ENCODE measurements at places on chromosomes 2 and 18.
A peak's percentile ranks its signal among the peaks of the same experiment; 100 is the strongest.

GRCh38 chr2:107986278-107987217 is at the start of gene SLC5A7:
SLC5A7 (plus strand) TSS chr2:107986524; CDS start chr2:107988156, 1,632 bp downstream.
- DNase-seq: no peak

GRCh38 chr18:43526426-43527145 is 249.3 kb upstream of the SYT4 start:
- DNase-seq: no peak

DNA sequence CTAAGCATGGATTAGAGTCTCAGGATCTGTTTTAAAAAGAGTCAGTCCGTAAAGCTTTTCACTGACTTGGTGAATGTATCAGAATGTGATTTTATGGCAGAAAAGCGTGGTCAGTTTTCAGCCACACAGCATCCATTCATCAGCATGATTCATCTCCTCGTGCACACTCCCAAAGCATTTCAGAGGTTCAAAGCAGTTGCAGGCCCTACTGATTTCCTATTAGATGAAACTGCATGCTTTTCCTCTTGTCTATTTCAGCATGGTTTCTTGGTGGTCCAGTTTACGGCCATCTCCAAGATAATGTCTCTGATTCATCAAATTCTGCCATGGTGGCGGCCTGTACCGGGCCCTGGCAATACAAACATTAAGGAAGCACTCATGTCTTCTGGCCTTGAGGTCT is 4.8 kb upstream of the PARD6G start:
- no peak for DNase-seq

GRCh38 chr2:60297296-60298005 is 256.0 kb downstream of the BCL11A start:
- DNase-seq: no peak

GRCh38 chr2:80014637-80015036 is 289.9 kb downstream of the LRRTM1 start:
- no peak for DNase-seq

DNA sequence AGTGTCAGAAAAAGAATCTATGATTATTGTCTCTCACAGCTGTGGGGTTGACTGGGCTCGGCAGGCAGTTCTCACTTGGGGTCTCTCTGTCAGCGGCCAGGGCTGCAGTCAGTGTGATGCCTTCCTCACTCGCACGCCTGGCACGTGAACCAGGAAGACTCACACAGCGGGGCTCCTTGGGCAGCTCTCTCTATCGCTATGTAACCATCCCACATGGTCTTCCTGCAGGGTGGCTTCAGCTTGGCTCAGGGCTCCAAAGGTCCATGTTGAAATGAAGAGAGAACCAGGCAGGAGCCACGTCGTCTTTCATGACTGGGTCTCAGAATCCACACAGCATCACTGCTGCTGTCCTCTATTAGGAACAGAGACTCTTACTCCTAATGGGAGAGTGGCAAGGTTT is 30.6 kb upstream of the SLC1A4 start:
- no peak for DNase-seq

GRCh38 chr2:37472959-37473358 is 128.5 kb downstream of the QPCT start:
- DNase-seq: no peak

DNA sequence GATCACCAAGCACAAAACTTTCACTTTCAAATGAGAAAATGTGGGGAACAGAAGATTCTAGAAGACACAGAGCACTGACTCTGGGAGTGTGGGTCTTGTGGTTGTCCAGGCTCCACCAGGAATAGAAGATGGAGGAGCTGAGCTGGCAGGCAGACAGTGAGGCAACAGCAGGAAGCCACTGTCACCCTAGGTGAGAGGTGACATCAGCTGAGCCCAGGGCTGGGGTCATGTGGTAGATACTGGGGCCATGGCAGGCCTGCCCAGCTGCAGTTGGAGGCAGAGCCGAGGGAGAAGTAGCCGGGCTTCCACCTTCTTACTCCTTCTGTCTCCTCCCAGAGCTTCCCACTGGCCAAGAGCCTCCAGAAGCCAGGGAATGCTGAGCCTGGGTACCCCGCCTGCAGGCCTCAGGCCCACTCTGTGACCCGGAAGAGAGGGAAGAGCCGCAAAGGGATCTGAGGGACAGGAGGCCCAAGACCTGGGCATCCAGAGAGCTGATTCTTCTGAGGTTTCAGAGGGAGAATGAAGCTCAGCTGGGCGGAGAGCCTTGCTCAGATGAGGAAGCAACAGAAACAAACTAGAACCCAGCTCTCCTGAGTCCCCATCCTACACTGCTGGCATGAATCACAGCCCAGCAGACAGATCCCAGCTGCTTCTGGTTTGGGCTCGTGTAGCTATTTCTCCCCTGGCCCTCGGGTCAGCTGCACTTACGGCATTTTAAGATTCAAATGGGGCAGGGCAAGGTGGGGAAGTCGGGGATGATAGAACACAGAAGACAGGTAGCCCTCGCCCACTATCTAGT is 39.8 kb upstream of the ASAP2 start:
- no peak for DNase-seq

GRCh38 chr2:27496357-27497287 is at the start of gene GCKR:
GCKR (plus strand) TSS chr2:27496839; CDS start chr2:27496905, 66 bp downstream.
- DNase-seq: no peak

DNA sequence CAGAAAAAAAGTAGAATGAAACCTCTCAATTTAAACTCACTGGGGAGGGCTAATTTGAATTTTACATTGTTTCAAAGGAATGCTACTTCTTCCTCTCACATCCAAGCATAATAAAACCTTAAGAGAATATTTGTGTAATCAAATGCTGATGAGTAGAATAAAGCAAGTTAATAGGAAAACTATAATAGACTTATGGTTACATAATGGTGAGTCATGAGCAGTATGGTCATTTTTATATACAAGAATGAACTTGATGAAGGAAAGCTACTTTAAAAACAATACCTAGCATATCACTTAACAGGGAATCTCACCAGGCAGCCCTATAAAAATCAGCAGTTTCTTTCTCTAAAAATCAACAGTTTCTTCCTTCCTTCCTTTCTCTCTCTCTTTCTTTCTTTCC is 80.3 kb downstream of the VSNL1 start:
- DNase-seq: no peak

DNA sequence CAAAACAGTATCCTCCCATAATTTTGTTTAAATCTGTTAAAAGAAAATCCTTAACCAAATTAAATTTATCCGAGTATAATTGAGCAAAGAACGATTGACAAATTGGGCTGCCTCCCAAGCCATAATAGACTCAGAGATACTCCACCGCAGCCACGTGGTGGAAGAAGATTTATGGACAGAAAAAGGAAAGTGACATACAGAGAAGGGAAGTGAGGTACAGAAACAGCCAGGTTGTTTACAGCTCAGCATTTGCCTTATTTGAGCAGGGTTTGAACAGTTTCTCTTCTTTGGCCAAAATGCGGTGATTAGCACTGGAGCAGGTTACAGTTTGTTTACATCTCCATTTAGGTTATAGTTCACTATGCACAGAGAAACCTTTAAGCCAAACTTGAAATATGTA is 60.8 kb downstream of the KYNU start:
- DNase-seq: no peak

- no peak for DNase-seq
These were observed 432.0 kb upstream of the FAM98A start for GRCh38 chr2:34031097-34031496.

DNA sequence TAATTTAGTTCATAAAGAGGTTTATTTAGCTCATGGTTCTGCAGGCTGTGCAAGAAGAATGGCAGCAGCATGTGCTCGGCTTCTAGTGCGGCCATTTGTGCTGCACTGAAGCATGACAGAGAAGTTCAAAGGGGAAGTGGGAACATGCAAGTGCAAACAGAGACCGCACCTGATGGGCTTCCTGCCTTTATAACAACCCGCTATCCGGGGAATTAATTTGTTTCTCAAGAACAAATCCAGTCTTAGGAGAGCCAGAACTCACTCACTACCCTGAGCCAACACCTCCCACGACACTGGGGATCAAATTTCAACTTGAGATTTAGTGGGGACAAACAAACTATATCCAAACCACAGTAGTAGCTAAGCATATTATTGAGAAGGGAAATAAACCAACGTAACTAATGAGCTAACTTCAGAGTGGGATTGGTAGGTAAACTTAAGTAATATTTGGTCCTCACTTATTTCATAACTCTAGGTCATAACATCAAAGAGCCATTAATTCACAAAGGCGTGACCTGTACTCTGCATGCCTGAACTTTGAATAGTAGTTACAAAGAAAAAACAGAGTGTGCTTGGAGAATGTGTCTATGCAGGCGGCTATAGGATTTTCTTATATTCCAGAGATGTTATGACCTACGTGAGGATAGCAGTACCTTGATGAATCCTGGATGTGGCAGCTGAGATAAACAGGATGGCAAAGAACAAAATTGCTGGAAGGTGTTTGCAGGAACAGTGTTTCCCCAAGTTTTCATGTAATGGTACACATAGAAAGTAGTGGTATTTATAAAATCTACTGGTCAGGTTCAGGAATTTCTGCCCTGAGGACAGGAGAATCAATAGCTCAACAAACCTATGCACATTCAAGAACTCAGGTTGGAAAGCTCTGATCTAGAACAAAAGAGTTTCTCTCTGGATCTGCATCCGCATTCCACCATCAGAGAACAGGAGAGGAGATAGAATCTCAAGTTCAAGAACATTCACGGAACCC is 845.9 kb upstream of the ID2 start:
- DNase-seq: no peak

DNA sequence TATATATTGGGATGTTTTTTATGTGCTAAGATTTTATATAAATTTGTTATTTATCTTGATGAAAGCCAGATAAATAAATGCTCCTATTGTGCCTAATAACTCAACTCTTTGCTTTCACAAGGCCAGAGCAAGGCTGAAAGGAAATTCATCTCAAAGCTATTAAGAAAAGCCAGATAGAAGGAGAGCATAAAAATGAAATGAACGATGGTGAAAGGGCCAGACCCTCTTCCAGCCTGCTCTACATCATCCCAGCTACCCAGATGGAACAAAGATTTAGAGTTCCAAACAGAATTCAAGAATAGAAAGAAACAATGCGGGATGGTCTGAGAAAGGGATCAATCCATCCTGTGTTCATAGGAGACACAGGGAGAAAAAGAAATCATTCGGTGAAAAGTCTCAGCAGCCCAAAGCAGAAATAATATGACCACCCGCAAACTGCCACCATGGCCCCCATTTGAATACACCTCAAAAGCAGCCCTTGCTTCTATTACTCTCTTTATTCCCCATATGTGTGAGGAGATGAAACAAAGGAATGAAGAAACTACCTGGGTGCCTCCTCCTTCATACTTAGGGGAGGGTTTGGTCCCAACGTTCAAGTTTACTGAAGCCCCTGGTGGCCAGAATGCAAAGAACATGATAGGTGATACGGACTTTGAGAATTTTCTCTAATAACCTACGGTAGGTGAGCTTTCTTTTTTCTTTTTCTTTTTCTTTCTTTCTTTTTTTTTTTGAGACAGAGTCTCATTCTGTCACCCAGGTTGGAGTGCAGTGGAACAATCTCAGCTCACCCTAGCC is 110.1 kb upstream of the FBXO11 start:
- DNase-seq: no peak

DNA sequence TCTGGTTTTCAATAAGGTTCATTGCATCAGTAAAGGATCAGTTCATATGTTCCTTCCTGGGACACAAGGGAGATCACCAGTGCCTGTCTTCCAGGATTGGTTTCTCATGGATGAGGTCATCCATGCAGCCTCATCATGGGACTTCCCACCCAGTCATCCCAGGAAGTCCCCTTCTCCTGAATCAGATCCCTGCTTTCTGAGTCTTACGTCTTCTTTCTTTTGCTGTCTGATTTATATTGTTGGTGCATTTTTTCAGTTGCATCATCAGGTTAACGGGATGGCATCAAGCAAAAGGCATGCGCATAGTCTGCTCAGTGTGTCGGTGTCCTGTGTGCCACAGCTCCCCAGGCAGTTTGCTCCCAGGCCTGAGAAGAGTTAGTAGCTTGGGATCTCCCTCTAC is 105.9 kb downstream of the SOX11 start:
- DNase-seq: no peak

GRCh38 chr2:13201924-13202323 is 485.2 kb downstream of the TRIB2 start:
- no peak for DNase-seq

DNA sequence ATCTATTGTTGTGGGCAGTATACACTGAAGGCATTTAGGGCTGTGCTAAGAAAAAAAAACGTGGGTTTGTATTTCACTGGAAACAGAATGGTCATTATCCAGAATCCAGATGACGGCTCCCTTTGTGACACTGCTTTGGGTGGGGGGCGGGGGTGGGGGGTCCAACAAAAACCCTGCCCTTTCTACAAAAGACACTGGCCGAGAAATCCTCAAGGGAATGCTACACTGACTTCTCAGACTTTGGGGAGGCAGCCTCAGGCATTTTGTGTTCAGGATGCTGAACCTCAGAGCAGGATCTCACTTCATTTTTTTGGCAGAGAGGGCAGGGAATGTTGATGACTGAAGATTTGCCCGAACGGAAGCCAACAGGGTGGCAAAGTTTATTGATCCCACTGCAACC is 417.1 kb downstream of the HRH4 start:
- no peak for DNase-seq

DNA sequence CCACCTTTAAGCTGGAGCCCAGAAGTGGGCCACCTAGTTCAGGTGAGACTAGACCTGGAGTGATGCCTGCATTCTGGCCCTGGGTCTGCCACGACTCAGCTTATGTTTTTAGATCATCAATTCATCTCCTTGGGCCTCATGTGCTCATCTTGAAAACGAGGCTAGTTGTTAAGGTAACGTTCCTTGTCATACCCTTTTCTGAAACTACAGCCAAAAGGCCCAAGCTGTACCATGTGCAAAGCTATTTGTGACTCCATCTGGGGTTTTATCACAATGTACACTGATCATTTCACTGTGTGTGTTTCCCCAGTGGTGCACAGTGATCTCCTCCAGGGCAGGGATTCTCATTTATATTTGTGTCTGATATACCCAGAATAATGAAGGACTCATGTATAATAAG is 138.4 kb upstream of the COPS8 start:
- DNase-seq: no peak

- DNase-seq: peak; percentile 61
These were observed 1.9 kb upstream of the STAT4 start for GRCh38 chr2:191152482-191153240.

GRCh38 chr2:129802290-129802689 is 177.2 kb upstream of the RAB6C start:
- DNase-seq: no peak

- no peak for DNase-seq
These were observed 823 bp downstream of the PARD3B start for GRCh38 chr2:204545861-204546735.

DNA sequence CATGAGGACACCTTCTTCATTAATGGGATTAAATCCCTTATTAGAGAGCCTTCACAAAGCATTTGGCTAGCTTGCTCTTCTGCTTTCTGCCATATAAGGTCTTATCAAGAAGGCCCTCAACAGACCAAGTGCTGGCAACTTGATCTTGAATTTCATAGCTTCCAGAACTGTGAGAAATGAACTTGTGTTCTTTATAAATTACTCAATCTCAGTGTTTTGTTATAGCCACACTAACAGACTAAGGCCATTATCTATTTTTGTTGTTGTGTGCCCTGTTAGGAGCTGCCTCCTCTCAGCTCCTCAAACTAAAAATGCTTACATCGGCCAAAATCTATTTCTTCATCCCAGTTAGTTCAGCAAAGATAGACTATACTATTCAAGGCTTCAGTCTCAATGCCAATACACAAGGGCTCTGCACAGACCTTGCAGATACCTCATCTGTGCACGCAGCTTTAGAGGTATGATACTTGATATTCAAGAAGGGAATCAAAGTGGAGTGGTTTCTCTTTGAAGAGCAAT is 182.9 kb downstream of the GPD2 start:
- DNase-seq: no peak

GRCh38 chr2:187989925-187990623 is 301.6 kb upstream of the GULP1 start:
- no peak for DNase-seq

All from CD4-positive, alpha-beta T cell treated with Interleukin-4 for 4 hours (primary cell).